ENCODE measurements at places on chromosomes 2 and 18. TPM values are rescaled to one million over a fixed set of nuclear protein-coding genes. Genes with fewer than 3 reads are reported as not detected.

DNA sequence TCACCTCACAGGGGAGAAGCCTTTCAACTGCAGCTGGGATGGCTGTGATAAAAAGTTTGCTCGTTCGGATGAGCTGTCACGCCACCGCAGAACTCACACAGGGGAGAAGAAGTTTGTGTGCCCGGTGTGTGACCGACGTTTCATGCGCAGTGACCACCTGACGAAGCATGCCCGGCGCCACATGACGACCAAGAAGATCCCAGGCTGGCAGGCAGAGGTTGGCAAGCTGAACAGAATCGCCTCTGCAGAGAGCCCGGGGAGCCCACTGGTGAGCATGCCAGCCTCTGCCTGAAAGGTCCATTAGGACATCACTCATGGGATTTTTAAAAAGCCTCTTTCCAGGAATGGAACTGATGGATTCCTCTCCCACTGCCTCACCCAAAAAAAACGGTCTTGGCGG, 8.9 kb downstream of the KLF11 start:
- H3K36me3 ChIP-seq: peaks cover 22% of the 10 kb centered on the region
- no peak overlapping the region for H3K4me3 ChIP-seq
- peaks cover 4% of the 10 kb centered on the region for H3K4me1 ChIP-seq

DNA sequence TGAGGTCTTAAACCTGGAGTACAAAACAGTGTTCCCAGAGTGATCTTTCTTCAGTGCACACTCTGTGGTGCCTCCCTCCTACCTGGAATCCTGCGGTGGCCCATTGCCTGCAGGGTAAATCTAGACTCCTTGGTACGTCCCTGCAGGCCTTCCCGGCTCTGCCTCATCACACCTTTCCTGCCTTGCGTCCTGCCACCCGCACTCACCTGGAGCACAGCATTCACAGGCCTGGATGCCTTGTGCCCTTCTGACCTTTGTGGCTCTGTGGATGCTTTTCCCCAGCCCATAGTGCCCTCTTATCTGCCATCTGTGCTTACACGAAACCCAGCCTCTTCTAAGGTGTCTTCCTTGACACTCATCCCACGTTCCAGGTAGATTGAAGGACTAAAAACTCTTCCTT, 62.7 kb downstream of the PRKRA start:
- H3K4me3 ChIP-seq: no peak overlapping the region
- H3K27ac ChIP-seq: no peak overlapping the region
- peaks cover 6% of the 10 kb centered on the region for H3K4me1 ChIP-seq
- no peaks in the 10 kb centered on the region for H3K36me3 ChIP-seq
- peaks cover 17% of the 10 kb centered on the region for H3K27me3 ChIP-seq

GRCh38 chr2:141109633-141110032, 1021.2 kb downstream of the LRP1B start:
- peaks cover 4% of the 10 kb centered on the region for H3K4me1 ChIP-seq
- H3K27me3 ChIP-seq: no peaks in the 10 kb centered on the region

- H3K36me3 ChIP-seq: no peaks in the 10 kb centered on the region
- H3K4me1 ChIP-seq: no peaks in the 10 kb centered on the region
- no peak for DNase-seq
- no peaks in the 10 kb centered on the region for H3K27me3 ChIP-seq
Measured at GRCh38 chr18:68033466-68033865, 516.9 kb upstream of the DSEL start.

DNA sequence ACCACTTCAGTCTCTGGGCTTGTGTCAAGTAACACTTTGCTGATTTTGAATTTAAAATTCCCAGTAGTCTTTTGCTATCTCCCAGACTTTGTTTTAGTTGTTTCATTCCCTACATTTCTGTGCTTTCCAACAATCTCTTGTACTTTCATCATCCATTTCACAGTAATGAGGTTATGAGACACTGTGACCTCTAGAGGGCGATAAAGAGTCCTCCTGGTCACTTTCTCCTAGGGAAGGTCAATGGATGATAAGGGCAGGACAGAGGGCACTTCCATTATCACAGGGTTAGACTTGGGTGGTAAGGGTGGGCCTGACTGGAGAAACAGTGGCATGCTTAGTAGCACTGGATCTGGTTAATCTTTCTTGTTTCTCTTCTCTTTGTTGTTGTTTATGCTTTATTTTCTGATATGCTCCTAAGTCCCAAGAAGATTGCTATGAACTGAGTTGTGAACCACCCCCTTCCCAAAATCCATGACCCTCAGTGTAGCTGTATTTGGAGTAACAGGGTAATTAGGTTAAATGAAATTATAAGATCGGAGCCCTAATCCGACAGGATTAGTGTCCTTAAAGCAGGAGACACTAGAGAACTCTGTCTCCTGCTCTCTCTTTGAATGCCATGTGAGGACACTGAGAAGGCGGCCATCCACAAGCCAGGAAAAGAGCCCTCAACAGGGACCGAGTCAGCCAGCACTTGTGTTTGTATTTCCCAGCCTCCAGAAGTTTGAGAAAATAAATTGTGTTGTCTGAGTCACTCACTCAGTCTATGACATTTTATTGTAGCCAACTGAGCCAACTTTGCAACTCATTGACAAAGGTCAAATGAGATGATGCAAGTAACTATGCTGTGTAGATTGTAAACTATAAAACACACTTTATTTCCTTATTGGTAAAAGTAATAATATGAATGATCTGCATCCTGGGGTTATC, 779.2 kb downstream of the CNTNAP5 start:
- no peaks in the 10 kb centered on the region for H3K27me3 ChIP-seq
- H3K4me3 ChIP-seq: no peak overlapping the region
- H3K27ac ChIP-seq: no peak overlapping the region
- no peaks in the 10 kb centered on the region for H3K4me1 ChIP-seq

TTN gene
- total RNA-seq: 12.8 TPM

PSMG2 gene
- 108 TPM for total RNA-seq

IRS1 gene
- total RNA-seq: 7.3 TPM

DNA sequence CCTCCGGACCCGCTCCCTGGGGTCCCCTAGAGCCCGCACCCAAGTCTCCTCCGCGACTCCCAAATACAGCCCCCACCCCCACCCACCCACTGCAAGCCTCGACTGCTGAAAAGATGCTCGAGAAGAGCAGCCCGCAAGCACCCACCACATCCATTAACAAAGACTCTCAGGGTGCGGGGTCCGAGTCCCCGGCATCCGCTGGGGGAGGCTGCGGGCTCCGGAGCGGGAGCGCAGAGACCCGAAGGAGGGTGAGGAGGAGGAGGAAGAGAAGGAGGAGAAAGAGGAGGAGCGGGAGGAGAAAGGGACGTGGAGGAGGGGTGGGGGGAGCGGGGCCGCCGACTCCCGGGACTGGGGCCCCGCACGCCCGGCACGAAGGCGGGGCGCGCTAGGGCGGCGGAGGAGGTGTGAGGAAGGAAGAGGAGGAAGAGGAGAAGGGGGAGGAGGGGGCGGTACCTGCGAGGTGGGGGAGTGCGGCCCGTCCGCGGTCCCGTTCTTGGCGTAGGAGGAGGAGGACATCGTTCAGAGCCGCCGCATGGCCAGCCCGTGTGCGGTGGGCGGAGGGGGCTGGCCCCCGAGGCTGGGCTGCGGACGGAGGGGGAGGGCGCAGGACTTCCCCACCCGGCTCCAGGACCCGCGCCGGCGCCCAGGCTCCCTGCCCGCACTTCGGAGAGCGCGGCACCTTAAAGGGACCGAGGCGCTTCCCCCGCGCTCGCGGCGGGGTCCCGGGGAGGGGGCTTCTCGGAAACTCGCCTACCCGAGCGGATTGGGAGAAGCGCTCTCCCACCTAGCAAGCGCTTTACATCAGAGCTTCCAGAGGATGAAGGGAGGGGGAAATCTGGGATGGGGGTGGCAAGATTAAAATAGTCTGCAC, at the start of gene CACNB4:
Gene CACNB4 (minus strand): TSS at position 549 of the 871 bp plus-strand sequence.
- H3K36me3 ChIP-seq: no peaks in the 10 kb centered on the region
- peaks cover 11% of the 10 kb centered on the region for H3K4me1 ChIP-seq
- peaks cover 46% of the 10 kb centered on the region for H3K27me3 ChIP-seq
- peak within 1 kb of the TSS; percentile 71 for H3K4me3 ChIP-seq
- no peak for DNase-seq
- no peak within 1 kb of the TSS for H3K27ac ChIP-seq

DNA sequence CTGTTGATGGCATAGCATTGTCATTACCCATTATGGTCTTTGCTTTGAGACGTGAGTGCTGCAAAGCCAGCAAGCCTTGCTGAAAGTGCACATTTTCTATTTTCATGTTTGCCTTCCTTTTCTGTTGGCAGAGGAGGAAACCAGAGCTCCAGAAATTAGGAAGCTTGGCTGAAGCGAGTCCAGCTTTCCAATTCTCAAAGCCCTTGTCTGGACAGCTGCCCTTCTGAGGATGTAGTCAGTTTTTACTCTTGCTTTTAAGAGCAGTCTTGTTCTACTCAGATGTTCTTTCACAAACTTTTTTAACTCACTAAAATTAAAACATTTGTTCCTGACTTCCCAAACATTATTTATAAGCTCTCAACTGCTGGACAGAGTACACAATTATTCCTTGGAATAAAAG, 93.8 kb downstream of the ICOS start:
- no peak overlapping the region for H3K4me3 ChIP-seq
- no peaks in the 10 kb centered on the region for H3K27me3 ChIP-seq
- H3K36me3 ChIP-seq: no peaks in the 10 kb centered on the region
- no peak for DNase-seq

DNA sequence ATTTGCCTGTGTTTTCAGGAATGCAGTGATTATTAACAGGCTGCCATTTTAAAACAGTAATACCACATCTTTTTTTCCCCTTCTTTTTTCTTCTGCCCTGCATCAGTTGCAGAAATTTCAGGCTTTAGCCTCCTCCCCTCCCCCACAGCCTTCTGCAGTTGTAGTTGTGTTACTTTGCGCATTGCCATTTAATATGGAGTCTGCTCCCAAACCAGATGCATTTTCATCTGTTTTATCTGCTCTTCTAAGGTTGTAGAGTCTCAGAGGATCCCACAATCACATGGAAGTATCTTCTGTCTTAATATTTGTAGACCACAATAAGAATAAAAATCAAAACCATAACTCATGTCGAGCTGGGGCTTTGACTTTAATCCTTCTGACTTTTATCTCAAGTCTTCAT, 3.8 kb downstream of the ASXL3 start:
- no peak overlapping the region for H3K4me3 ChIP-seq
- H3K27ac ChIP-seq: no peak overlapping the region
- peaks cover 4% of the 10 kb centered on the region for H3K4me1 ChIP-seq
- H3K36me3 ChIP-seq: peaks cover 3% of the 10 kb centered on the region
- H3K27me3 ChIP-seq: peaks cover 11% of the 10 kb centered on the region
- DNase-seq: no peak

Measured in activated CD8-positive, alpha-beta T cell treated with anti-CD3 and anti-CD28 coated beads, Interleukin-2, amount 10 ng/mL, durations not matched to agents 7 days and 5 days (primary cell).